HFF-Myc (cell line): ENCODE measurements at places on chromosomes 6 and 20.
A peak's percentile ranks its signal among the peaks of the same experiment; 100 is the strongest.

DNA sequence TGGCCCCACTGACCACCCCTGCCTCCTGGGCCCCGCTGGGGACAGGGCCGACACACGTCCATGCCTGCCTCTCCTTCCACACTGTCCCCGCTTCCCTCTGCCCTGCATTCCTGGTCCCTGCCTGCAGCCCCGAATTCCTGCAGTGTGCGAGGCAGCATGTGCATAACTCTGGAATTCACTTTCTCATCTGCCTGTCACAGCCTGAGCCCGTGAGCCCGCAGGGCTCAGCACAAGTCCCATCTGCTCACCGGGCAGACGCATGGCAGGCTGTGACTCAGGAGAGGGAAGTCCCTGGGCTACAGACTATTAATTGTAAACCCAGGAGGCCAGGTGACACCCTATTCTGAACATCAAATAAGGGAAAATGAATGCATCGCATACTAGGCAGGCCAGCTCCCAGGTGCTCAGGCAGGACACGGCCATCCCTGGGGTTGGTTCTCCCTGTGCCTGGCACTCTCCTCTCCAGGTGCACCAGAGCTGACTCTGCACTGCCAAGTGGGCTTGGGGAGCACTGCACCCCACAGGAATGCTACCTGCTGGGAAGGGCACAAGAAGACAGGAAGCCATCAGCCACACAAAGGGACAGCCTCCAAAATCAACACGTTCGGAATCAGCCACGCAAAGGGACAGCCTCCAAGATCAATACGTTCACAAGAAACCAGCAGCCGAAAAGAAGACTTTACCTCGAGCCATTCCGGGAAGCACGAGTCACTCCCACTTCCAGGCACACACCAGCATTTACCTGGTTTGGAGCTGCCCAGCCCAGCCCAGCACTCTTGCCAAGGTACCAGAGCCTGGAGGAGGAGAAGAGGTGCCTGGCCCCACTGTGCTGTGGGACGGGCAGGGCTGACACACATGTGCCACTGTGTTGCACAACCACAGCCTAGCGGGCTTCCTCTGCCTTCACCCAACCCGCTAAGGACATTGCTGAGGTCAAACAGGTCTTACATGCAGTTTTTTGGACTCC lies 65.9 kb downstream of the DLL1 start:
- no peak for DNase-seq

DNA sequence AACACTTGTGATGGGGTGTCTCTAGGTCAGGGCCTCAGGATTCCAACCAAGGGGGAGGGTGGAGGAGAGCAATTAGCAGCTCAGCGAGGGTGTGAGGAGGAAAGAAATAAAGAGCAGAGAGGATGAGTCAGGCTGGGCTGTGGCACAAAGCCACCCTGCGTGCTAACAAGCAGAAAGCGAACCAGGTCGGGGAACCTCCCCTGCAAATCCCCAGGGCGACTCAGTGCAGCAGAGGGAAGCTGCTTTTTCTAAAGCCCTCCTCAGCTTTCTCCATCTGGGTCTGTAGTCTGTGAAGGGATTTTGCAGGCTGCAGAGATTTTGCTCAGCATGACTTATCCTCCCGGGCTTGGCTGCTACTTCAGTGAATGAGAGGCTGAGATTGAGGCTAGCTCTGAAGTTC lies 6.6 kb upstream of the SPO11 start:
- no peak for DNase-seq

- DNase-seq: peak; percentile 45
Measured at GRCh38 chr6:163793011-163793983, 378.8 kb downstream of the QKI start.

GRCh38 chr6:135397172-135397952 lies 100.2 kb downstream of the AHI1 start:
- no peak for DNase-seq

DNA sequence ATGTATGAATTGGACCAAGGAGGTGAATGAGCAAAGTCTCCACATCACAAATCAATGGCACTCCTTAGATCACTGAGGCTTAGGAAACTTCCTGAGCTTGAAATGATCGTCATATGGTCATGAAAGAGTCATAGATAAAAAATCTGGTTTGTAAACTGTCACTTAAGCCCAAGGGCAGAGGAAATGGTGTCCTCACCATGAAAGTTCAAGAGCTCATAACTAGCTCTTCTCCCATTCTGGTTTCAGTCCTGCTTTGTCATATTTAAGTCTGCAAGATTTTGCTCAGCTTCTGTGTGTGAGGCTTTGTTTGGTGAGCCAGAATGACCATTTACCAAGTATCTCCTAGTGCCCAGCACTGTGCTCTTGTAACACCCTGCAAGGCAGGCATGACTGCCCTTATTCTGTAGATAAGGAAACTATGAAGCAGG lies 60.5 kb downstream of the GJA10 start:
- DNase-seq: no peak

GRCh38 chr6:30515106-30515505 lies 25.8 kb downstream of the HLA-E start:
- no peak for DNase-seq

DNA sequence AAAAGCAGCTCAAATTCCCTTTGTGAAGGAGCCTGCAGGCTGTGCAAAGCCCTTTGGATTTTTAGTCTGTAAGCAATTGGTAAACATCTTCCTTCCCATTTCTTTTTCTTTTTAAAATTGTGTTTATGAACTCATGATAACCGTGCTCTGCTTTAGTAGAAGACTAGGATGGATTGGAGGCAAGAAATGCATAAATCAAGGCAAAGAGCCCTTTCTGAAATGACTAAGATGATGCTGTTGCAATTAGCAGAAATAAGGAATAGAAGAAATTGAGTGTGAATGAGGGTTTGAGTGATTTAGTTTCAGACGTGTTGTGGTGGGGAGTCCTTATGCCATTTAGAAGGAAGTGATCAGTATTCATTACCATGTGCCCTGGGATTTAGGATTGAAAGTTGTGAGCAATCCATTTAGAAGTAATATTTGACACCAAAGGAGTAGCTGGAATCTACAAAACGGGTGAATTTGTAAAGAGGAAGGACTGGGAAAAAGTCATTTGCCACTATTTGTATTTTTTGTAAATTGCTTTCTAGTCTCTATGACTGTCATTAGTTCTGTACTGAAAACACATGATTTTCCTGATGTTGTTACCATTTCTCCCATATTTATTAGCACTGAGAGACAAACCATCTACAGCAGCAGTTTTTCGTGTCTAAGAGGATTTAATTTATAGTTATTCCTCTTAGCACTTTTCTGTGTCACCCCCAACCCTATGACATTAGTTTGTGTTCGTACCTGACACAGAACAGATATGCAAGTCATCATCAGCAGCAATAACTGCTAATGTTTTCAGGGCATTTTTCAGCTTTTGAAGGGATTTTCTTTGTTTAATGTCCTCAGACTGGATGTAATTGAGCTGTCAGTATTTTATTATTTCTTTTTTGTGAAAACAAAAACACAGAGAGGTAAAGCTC lies 265.0 kb downstream of the UTRN start:
- no peak for DNase-seq

DNA sequence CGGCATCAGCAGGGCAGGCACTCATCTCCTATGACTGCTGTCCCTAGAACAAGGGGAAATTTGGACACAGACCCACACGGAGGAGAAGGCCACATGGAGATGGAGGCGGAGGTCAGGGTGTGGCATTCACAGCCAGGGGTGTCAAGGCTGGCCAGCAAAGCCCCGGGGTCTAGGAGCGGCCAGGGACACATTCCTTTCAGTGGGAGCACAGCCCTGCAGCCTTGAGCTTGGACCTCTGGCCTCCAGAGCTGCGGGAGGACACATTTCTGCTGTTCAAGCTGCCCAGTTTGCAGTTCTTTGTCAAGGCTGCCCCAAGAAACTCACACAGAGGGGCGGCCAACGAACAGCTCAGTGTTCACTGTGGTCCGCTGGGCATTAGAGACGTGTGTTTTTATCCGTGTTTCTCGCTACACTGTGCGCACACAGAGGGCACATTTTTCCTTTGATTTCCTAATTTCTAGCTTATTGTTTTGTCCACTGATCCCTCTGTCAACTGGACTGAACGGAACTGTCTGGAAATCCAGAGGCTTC lies 93.4 kb upstream of the MPC1 start:
- no peak for DNase-seq

DNA sequence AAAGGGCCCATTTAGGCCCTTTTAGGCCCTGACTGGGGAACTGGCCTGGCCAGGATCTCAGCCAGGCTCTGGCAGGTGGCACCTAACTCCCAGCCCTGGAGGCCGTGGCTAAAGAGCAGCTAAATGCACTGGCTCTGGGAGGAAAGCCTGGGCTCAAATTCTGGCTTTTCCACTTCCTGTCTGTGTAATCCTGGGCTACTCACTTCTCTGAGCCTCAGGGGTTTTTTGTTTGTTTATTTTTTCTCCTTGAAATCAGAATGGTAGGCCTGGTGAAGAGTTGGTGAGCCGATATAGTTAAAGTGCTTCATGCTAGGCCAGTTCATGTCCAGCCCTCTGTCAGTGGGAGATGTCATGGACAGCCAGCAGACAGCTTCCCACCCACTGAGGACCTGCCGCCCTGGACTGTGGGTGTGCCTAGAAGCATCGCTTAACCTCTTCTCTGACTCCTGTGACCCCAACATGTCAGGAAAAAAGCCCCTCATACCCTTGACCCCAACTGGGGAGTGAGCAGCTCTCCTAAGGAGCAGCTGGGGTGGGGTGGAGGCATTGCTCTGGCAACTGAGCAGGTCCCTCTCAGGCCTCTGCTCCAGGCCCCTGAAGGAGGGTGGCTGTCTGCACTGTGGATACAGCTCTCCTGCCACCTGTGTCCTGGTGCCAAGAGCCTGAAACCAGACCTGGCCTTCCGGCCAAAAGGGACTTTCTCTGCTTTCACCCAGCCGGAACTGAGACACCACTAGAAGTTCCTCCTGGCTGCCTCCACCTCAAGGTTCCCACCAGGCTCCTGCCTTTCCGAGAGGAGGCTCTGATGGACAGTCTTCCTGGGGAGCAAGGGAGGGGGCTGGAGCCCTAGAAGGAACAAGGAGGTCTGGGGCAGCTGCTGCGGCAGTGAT lies 57.2 kb upstream of the MYL9 start:
- no peak for DNase-seq

- no peak for DNase-seq
Measured at GRCh38 chr6:20716865-20717264, 182.6 kb downstream of the CDKAL1 start.

DNA sequence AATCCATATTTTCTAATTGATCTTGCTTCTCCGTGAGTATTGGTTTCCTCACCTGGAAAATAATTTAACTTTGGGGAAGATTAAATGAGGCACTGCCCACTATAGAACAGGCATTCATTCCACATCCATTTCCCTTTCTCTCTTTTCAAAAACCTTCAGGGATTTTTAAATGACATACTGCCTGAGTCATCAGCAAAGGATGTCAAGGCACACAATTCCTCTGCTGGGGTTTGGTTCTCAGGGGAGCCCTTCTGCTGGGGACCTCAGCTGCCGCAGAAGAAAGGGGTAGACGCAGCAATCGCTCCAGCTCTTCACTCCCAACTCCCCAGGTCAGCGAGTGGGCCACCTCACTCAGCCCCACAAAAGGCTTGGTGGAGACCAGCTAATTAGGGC lies 90.7 kb upstream of the BACH2 start:
- DNase-seq: no peak

DNA sequence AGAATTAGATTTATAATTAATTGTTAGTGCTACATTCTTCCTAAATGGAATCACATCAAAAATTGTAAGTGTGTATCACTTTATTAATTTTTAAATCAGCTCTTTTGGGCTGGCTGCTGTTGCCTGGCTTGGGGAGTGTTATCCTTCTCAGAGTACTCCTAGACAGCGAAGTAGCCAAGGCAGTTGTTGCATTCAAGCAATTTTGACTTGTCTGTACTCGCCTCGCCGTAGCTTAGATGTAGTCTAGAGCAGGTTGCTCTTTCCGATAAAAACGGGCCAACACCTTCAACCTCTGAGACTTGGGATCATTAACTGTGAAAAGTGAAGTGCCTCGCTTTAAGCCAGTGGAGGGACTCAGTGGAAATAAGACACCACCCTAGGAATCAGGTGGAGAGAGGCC lies 151.3 kb downstream of the FARS2 start:
- DNase-seq: no peak

- no peak for DNase-seq
Measured at GRCh38 chr6:116170358-116171057, 44.6 kb upstream of the COL10A1 start.

DNA sequence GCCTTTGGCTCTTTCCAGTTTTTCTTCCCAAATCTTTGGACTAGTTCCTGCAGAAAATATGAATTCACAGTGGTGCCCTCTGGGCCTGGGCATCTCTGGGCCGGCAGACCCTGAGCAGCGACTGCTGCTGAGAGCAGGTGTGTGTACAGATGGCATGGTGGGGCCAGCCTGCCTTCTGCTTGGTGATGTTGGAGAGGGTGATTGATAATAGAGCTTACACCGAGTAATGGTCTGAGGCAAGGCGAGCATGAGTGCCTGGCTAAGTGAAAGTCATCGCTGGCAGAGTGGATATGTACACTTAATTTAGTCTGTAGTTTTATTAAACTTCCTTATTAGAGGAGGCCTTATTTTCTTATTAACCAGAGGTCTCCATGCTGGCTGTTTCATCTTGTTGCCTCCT lies 156.9 kb downstream of the CDKAL1 start:
- no peak for DNase-seq

- DNase-seq: no peak
Measured at GRCh38 chr6:6796818-6797217, 208.3 kb downstream of the LY86 start.

DNA sequence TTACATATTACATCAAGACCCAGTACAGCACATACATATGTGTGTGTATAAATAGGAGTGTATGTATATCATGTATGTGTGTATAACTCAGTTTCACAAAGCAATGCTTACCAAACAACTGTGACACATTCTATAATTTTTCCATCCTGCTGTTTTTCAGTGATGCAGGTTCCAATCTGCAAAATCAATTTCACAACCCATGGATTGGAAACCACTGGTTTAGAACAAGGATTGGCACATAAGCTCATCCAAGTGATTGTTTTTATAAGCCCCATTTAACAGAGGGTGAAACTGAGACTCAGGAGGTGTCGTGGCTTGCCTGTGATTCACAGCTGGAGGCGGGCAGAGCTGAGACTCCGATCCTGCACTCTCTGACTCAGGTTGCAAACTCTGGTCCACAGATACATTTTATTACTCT lies 158.2 kb downstream of the ZMYND8 start:
- DNase-seq: no peak

DNA sequence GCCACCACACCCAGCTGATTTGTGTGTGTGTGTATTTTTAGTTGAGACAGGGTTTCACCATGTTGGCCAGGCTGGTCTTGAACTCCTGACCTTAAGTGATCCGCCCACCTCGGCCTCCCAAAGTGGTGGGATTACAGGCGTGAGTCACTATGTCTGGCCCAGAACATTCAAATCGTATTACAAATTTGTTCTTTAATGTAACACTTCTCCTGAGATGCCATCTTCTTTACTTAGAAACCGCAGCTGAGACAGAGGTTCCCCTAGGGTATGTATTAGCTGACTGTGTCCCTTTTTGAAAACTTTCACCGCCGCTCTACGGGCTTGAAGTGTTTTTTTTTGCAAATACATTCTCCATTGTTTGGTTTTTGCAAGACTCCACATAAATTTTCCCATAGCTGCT lies 62.6 kb downstream of the TOX2 start:
- DNase-seq: no peak
